Head of caudate nucleus (tissue), 42 donors: ENCODE measurements at places on chromosomes 2 and 18.

DNA sequence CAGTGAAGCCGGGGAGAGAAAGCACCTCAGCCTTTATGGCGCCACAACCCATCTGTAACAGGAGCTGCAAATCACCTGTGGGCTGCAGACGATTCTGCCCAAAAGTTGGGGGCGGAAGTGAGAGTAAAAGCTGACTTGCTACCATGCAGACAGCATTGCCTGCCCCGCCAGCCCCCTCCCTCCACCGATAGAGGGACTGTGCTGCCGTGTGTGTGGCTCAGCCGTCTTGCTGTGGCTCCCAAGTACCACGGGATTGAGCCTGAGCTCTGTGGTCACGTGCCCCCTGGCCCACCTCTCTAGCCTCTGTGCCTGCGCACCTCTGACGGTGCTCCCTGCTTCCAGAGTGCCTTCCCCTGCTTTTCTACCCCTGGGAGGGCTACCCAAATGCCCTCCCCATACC lies 79.6 kb downstream of the GLI2 start:
- no peak for DNase-seq

GRCh38 chr2:148455791-148456190 lies 188.8 kb upstream of the EPC2 start:
- DNase-seq, result no peak

DNA sequence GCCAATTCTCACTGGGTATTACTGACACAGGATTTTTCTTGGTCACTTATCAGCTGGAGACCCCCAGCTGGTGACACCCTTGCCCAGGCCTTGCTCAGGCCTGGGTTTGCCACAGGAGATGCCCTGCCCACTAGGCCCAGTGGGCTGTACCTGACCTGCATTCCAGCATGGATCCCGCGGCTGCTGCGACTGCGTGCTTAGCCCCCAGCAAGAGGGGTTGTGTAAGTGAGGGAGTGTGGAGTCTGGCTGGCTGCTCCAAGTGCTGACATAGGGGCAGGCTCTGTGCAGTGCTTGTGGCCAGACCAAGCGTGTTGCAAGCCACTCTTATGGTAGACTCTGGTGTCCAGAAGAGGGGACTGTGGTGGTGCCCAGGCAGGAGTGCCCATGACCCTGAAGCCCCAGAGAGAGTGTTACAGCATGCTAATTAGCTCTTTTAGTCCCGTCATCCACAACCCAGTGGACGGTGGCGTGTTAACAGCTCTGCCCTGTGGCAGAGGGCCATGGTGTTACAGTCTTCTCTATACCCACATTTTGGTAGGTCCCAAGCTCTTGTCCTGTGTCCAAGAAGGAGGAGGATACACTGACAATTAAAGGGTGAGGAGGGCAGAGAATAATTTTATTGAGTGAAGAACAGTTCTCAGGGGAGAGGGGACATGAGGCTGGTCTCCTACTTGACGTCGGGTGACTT lies 491.7 kb upstream of the MEIS1 start:
- DNase-seq, result no peak

GRCh38 chr2:231000211-231000904 lies 4.4 kb downstream of the SPATA3 start:
- DNase-seq, result no peak

- peak; percentile 46 for DNase-seq
Measured at GRCh38 chr2:105926960-105927678, 182.4 kb downstream of the NCK2 start.

DNA sequence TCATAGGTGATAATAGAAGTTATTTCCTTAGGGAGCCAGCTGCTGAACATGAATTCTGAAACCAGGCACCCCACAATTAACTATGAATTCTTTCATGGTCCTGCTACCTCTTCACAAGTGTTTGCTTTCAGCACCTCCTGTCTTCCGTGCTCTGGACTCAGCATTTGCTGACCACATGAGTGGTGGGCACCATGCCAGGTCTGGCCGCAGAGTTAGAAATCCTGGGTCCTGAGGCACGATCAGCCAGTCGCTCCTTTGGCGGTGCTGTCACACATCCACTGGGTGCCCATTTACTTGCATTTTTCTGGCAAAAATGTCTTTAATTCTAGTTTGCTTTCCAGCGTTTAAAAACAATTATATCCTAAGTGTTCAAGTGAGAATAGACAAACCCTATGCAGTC lies 196.4 kb upstream of the PXDN start:
- peak; percentile 86 for DNase-seq

DNA sequence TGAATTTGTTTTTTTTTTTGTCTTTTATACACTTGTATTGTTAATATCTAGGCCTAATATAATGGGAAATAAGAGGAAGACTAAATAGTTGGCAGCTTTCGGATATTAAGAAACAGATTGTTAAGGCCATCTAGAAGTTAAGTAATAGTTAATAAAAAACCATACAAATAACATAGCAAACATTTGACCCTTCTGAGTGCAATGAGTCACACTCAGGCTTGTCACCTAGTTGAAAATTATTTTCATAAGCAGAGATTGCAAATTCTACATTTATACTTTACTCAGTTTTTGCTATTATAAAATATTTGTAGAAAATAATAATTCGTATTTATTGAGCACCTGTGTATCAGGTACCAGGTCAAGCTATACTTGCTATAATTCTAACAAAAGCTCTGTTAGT lies 2.4 kb downstream of the NUP35 start:
- no peak for DNase-seq

GRCh38 chr2:235561450-235561849 lies 67.6 kb downstream of the AGAP1 start:
- DNase-seq, result no peak

DNA sequence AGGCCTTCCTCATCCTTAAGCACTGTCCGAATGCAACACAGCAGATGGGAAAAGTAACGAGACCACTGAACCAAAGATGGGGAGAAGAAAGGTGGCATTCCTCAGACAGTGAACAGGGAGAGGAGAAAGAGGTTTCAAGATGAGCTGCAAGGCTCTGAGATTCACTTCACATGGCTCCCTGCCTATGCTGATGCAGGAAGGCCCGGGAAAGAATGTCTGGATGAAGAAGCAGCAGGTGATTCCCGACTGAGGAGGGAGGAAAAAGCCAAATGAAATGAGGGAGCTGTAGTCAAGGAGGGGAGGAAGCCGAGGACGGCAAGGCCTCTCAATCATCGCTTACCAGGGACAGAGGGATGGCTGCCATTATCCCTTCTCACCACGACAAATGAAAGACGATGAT lies 98.5 kb upstream of the BOD1L2 start:
- no peak for DNase-seq

DNA sequence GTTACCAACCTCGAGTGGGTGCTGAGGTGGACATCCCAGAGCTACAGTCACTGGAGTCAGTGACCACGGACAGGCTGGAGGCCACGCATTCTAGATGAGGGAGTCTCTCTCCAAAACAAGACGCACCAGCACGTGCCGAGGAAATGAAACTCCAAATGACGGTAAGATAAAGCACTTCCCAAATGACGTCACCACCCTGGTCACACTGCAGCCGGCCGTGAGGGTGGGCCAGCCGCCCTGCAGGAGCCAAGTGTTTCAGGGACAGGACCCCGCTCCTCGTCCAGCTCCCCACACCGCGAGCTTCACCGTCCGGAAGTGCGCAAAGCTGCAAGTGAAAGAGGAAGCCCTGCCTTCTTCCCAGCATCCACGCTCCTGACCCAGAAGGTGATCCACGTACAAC lies 99.4 kb downstream of the ZNF516 start:
- DNase-seq, result no peak

- no peak for DNase-seq
Measured at GRCh38 chr2:53347269-53347668, 420.3 kb upstream of the CHAC2 start.

- DNase-seq, result no peak
Measured at GRCh38 chr2:191922736-191923651, 76.1 kb upstream of the CAVIN2 start.

- DNase-seq, result no peak
Measured at GRCh38 chr18:13161276-13161899, 57.2 kb upstream of the LDLRAD4 start.

GRCh38 chr18:64167408-64167925 lies 18.6 kb upstream of the LINC00305 start:
- DNase-seq, result no peak

- DNase-seq, result no peak
Measured at GRCh38 chr2:105143467-105144151, 97.9 kb upstream of the GPR45 start.

GRCh38 chr2:9946076-9946475 lies 5.4 kb upstream of the GRHL1 start:
- DNase-seq, result no peak

DNA sequence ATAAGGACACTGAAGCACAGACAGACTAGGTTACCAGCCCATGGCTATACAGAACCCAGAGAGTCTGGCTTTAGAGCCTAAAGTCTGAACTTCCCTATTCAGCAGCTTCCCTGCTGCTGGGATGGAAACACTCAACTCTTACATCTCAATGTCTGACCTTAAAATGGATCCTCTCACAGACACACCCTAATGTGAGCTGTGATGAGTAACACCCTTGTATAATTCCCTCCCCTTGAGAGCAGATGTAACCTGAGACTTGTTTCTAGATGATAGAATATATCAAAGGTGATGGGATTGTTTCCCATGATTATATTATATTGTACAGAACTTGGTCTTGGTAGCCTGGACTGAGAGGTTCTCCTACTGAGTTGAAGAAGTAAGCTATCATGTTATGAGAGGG lies 577.1 kb upstream of the KLHL29 start:
- DNase-seq, result no peak

GRCh38 chr18:77337604-77338003 lies 88.0 kb downstream of the GALR1 start:
- DNase-seq, result no peak

- no peak for DNase-seq
Measured at GRCh38 chr2:216066230-216066629, 15.4 kb downstream of the PECR start.

- DNase-seq, result no peak
Measured at GRCh38 chr2:28232295-28232694, 160.4 kb upstream of the FOSL2 start.

GRCh38 chr2:236691799-236692167 lies 122.2 kb downstream of the ACKR3 start:
- DNase-seq, result no peak

DNA sequence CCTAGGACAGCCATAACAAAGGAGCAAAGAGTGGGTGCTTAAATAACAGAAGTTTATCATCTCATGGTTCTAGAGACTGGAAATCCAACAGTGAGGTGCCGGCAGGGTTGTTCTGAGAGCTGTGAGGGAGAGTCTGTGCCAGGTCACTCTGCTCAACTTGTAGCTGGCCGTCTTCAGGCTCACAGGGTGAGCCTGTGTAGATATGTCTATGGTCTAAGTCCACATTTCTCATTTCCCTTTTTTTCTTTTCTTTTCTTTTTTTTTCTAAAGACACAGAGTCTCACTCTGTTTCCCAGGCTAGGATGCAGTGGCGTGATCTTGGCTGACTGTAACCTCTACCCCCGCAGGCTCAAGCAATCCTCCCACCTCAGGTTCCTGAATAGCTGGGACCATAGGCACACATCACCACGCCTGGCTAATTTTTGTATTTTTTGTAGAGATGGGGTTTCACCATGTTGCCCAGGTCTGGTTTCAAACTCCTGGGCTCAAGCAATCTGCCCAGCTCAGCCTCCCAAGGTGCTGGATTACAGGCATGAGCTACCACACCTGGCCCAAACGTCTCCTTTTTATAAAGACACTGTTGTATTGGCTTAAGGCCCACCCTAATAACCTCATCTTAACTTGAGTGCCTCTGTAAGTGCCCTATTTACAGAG lies 142.2 kb downstream of the SP3 start:
- DNase-seq, result no peak

- no peak for DNase-seq
Measured at GRCh38 chr2:124756048-124756447, 731.0 kb downstream of the CNTNAP5 start.

DNA sequence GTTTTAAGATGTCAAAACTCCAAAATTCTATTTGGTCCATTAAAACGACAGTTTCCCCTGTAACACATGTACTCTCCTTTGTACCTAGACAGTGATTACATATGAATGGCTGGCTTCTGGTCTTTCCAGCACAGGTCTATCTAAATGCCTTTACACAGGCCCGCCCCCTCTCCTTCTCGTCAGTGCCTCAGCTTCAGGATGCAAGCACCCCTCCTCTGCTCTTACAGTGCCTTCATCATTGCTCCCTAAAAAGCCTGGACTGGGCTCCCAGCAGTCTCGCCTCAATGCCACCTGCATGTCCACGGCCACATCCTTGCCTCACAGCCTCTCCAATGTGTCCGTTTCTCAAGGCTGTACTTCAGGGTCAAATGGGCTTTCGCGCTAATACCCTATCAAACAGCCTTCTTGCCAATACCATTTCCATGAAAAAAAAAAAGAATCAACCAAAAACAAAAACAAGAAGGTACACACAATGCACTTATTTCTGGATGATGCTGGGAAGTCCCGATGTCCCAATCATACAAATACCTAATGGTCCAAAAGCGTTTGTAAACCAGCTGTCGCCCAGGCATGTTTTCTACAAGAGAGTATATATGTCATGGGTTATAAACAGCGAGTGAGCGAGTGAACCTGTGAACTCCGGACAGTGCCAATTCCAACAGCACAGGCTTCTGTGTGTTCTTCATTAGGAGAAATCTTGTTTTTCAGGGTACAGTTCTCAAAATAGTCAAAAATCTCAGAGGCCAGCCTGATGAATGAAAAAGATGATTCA lies 77.2 kb downstream of the EIPR1 start:
- DNase-seq, result no peak

DNA sequence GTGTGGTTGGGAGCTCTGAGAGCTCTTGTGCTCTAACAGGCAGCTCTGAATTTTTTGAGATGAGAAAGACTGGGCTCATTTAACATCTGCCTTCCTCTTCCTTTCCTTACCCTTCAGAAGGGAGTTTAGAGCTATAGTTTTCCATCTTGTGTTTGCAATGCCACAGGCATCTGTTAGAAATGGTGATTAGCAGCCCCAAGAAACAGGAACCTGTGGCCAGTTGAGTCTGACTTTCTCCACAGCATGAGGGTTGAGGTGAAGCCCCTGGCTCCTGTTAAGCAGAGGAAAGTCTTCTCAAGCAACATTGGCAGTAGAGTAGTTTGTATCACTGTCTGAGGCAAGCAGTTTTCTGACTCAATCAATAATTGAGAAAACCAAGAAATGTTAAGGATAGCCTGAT lies 577.4 kb downstream of the ZEB2 start:
- no peak for DNase-seq

- DNase-seq, result no peak
Measured at GRCh38 chr18:5155218-5155906, 41.7 kb downstream of the AKAIN1 start.

GRCh38 chr2:206543073-206543472 lies 99.2 kb upstream of the FAM237A start:
- no peak for DNase-seq
